Cerebellar nuclear complex (tissue), 1 donor: ENCODE measurements at places on chromosomes 3 and 15.

- DNase-seq: no peak
These were observed 172.0 kb downstream of the OPA1 start for GRCh38 chr3:193764959-193765358.

DNA sequence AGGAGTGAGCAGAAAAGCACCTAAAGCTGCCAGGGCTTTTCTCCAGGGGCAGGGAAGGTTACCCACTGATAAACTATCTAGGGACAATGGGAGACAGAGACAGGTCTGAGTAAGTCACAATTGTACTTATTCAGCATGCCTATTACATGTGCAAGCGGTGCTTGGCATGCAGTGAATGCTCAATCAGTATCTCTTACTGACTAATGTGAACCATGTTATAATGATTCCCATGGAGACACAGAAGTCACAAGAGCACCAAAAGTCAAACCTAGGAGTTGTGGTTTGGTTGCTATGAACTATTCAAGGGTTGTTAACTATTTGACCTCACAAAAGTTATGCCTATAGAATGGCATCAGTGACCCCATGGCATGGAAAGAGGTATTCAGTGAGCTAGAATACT lies 50.0 kb upstream of the RASGRP1 start:
- DNase-seq: no peak

DNA sequence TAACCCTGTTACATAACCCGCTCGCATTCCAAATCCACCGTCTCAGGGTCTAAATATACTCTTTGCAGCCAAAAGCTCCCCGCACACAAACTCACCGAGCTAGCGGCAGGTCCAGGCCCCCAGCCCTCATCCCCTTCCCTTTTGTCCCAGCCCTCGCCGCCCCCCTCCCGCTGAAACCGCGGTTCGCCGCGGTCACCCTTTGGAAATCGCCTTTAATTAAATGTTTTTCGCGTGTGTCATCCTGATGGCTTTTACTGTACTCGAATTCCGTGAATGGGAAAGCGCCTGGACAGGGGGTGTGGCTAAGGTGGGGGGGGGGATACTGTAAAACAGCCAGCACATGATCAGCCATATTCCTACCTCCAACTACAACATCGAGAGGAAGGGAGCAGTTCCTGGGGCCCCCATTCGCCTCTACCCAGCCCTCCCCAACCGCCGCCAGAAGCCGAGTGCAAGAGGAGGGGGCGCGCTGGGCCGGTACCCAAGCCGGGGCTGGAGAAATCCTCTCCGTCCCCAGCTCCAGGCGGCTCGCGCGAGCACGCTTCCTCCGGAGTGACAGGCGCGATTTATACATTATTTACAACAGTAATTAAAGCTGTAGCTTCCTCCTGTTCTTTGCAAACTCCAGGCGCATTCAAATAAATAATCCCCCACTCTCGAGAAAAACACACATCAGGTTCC lies 1.7 kb downstream of the RORA start:
- no peak for DNase-seq

- DNase-seq: no peak
These were observed 55.8 kb downstream of the TBC1D5 start for GRCh38 chr3:17686613-17687012.

- no peak for DNase-seq
These were observed 194.5 kb downstream of the LRTM1 start for GRCh38 chr3:54733106-54734006.

DNA sequence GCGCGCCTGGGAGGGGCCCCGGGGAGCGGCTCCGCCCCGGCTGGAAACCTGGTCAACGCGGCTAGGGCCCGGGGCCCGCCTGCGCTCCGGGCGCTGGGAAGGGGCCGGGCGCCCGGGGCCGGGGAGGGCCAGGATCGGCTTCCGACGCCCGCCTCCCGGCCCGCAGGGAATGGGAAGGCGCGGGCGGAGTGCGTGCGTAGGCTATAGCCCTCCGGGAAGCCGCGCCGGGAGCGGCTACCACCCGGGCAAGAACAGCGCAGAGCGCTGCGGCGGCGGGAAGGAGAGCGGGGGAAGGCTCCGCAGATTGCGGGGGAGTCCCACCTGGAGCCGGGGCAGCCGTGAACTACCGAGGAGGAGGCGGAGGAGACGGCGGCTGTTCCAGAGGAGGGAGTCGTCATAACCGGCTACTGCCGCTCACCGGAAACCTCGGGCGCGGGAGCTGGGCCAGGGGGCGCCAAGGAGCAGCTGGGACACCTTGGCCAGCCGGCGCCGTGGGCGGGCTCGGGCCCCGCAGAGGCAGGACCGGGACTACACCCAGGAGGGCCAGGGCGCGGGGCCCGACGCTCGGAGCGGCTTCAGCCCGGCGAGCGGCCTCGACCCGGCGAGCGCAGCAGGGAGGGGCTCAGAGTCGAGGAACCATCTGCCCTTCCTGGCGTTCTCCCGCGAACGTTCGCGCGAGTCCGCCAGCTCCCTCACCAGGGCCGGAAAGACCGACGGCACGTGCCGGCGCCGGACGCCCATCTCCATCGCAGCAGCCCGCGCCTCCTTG lies at the start of gene EOGT:
Gene EOGT (minus strand): TSS at position 432 of the 769 bp plus-strand sequence. CDS start 3,838 bp downstream, outside the sequence.
- no peak for DNase-seq

- no peak for DNase-seq
These were observed 15.6 kb downstream of the SNAP23 start for GRCh38 chr15:42511007-42511391.

GRCh38 chr3:155101398-155101797 lies 21.3 kb downstream of the MME start:
- DNase-seq: no peak
